ENCODE measurements at places on chromosomes 5 and 9.

- peak; percentile 39 for DNase-seq
These were observed 691.7 kb upstream of the SEMA6A start for GRCh38 chr5:117266280-117266679.

- peak; percentile 27 for DNase-seq
These were observed 401.5 kb upstream of the PIK3R1 start for GRCh38 chr5:67813877-67814539.

DNA sequence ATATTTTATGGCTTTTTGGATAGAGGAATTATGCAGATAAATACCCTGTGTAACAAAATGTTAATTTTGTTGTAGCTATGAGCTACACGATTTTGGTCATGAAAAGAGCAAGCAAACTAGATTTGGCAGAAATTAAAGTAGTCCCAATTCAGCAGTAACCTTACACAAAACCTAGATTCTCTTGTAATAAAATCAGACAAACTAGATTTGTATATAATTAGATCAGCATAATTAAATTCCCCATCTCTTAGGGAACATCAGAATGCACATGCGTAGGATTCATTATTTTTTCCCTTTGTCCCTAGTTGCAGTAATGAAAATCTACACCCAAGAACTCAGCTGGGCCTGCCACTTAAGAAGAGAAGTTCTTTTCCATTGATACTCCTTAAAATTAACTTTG is 1879.2 kb upstream of the CDH9 start:
- DNase-seq, result no peak

DNA sequence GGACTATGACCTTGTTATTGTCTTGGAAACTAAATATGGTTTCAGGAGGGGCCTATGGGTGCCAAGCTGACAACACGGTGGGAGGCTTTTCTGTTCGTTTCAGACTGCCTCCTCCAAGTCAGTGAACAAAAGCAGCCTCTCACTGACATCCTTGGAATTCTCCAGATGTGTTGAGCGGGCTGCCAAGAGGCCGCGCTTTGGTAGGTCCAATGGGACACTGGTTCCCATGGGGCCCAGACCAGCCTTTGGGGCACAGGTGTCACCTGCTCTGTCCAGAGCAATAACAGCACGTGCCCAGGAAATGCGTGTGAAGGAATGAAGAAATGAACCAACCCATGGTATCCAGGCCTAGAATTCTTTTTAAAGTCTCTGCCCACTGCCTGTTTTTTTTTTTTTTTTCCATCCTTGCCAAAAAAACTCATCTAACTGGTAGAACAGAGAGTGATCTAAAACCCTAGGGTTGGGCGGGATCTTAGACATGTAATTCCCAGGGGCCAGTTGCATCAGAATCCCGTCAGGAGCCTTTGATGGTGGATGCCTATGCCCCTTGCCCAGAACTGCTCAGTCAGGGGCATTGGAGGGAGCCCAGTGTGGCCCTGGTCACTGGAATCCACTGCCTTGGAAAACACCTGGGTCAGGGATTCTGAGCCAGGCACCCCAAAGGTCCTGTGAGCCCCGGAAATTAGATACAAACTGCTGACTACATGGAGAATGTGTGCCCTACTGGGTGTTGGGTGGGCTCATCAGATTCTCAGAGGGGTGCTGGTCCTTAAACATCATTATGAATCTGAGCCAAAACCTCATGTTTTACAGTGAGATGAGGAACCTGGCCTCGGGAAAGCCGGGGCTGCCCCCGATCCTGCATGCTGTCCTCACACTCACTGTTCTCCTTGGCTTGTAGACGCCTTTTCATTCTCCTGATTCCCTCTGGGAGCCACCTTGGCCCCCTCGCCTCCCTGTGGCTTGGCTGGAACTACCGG is 60.1 kb downstream of the GTF3C4 start:
- DNase-seq, result no peak

DNA sequence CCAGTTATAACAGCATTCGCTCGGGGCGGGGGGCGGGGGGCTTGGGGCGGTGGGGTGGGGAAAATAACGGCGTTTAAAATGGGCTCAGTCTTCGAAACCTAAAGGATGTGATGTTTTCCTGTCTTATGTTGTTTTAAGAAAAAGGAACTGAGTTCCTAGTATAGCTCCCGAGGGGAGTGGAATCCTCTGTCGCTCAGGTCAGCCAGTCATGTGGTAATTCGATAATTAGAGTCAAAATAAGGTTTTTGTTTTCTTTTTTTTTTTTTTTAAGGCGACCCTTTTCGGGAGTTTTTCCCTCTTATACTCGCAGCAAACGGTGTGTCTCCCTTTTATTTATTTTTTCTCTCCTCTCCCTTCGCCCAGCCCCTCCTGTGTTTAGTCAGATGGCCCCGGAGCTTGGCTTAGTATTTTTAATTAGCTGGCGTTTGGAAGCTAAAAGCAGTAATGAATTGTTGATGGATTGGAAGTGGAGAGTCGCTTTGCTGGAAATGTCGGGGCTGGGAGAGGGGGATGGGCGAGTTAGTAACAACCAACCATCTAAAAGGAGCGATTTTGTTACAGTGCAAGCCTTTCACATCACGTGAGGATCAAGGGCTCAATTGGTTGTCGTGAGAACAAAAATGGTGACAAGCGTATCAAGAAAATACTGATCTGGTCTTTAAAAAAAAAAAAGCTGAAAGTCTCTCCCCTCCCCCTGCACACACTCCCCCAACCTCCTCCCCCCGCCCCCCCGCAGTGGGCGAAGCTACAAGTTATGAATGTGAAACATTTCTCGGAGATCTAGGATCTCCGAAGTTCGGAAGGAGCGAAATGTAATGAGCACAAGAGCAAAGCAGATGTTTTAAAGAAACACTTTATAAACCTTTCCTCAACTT is 714 bp upstream of the ZNF608 start:
- DNase-seq, result peak; percentile 91

DNA sequence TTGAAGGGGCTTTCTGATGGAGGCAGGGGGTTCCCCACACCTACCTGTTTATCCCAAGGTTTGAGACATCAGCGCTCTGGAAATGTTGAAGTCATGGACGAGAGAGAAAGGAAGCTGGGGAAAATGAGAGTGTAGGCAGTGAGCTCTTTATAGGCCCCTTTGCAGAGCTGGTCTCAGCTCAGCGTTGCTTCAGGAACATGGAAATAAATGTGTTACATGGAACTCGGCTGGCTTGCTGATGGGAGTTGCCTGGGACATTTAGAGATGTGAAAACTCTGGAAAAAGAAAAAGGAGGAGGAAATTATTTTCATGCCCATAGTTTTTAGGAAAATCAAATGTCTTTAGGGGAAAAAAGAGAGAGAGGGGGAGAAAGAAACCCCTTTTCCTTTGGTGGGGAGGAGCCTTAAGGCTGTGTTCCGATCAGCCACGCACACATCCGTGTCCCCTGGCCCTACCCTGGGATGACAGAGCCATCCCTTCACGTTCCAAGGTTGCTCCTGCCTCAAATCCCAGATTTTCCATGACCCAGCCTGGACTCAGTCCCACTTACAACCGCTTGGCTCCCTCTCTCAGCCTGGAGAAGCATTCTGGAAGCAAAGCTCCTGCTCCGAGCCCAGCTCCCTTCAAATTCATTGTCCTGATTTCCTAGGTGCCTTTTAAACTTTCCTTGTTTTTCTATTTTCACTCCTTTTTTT is 78.3 kb downstream of the COL27A1 start:
- no peak for DNase-seq

GRCh38 chr5:127517480-127518318 is at the start of gene PRRC1:
TSS of gene PRRC1 (plus strand) at chr5:127517640. CDS start at chr5:127523480, 5,840 bp downstream.
- DNase-seq, result peak; percentile 87

- peak; percentile 40 for DNase-seq
These were observed 775.8 kb downstream of the EFNA5 start for GRCh38 chr5:106894964-106895363.

- no peak for DNase-seq
These were observed 79.4 kb downstream of the ARHGEF28 start for GRCh38 chr5:73705364-73705763.

GRCh38 chr5:181069767-181070491 is 29.9 kb downstream of the BTNL9 start:
- DNase-seq, result no peak
